ENCODE measurements at places on chromosomes 6 and 20.

DNA sequence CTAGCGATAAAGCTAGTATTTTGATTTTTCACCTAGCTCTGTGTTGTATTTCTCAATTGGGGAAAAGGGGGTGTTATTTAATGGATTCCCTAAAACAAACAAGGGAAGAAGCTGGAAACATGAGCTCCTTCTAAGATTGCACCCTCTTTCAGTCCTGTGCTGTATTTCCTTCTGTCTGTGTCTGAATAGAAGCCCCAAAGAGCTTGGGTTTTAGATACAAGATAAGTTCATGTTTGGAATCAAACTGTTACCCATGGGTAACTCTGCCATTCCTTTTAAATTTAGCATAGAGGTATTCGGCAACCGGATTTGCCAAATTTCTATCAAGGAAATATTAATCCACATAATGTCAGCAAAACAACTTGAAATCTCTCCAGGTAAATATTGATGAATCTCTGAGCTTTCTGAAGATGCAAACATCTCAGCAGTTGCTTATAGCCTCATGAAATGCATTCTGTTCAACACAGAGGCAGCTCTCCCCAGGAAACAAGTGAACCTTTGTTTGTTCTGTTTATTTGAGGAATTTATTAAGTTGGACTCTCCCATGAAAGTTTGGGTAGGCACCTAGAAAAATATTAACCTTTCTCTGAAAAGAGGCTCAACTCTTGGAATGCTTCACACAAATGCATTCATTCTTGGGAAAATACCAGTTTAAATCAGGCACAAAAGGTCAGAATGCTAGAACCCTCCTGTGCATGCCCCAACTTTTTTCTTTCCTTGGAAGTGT lies 9.9 kb upstream of the SCGN start:
- DNase-seq: no peak

DNA sequence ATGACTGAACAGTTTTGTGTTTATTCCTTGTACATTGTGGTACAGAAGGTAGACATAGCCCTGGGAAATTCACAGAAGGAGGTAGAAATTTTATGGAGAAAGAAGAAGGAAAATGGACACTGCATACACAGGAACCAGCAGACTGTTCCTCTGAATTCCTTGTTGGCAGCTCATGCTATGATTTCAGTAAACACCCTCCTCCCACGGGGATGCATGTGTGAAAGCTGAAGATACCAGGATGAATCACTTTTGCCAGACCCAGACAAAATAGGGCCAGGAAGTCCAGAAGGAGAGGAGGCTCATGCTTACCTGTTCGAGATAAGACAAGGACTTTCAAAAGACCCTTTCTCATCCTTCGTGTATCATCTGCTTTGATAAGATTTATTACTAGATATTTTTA lies 110.3 kb upstream of the GGTLC1 start:
- DNase-seq: no peak

GRCh38 chr6:137102851-137103492 lies 58.2 kb upstream of the IL20RA start:
- DNase-seq: no peak

DNA sequence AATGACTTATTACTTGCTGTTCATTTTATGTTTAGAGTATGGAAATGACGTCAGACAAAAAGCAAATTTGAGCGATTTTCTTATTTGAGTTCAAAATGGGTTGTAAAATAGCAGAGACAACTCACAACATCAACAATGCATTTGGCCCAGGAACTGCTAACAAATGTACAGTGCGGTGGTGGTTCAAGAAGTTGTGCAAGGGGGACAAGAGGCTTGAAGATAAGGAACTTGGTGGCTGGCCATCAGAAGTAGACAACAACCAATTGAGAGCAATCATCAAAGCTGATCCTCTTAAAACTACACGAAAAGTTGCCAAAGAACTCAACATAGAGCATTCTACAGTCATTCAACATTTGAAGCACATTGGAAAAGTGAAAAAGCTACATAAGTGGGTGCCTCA lies 43.8 kb downstream of the REV3L start:
- DNase-seq: no peak

DNA sequence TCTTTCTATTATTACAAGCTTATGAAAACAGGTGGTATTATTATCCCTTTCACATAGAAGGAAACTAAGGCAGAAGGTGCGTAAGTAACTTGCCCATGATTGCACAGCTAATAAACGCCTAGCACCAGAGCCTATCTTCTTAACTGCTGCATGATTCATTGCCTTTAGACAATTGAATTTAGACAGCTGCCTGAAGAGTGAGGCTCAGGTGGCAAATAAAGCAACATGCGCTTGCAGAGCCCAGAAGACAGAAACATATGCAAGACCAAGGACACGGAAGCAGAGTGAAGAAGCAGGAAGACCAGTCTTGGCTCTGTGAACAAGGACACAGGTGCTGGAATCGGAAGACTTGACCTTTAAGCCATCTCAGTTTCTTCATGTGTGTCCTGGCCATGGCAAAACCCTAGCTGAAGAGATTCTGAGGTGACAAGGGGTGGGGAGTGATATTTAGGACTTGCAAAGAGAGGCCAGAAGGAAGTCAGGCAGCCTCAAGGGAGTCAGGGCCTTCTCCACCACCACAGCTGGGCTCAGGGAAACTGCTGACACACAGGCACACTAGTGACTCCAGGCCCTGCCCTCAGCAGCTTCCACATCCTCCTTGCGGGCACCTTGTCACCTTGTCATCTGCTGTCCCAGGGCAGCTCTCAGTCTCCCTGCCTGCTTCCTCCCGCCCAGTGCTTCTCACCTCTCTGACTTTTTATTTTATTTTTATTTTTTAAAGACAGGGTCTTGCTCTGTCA lies 91.7 kb upstream of the SLC22A16 start:
- DNase-seq: no peak

GRCh38 chr6:1669996-1670395 lies 60.3 kb downstream of the FOXC1 start:
- DNase-seq: no peak

- DNase-seq: peak; percentile 51
These were observed 91.3 kb upstream of the PRDM1 start for GRCh38 chr6:105994591-105995390.

DNA sequence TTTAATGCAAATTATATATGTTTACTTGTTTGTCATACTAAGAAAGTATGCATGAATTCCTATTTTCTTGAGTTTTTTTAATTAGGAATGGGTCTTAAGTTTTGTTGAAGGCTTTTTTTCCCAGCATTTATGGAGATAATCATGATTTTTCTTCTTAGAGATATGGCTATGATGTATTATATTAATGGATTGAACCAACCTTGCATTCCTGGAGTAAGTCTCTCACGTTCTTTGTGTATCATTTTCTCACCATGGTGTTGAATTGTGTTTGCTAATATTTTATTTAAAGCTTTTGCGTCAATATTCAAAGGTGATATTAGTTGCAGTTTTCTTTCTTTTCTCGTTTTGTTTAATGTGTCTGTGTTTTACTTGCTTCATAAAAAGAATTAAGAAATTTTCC lies 48.4 kb upstream of the SLC35D3 start:
- no peak for DNase-seq

- DNase-seq: no peak
These were observed 82.2 kb downstream of the MYO6 start for GRCh38 chr6:75830959-75831885.

- DNase-seq: no peak
These were observed 69.8 kb upstream of the NKX2-2 start for GRCh38 chr20:21583486-21584168.

- no peak for DNase-seq
These were observed 1288.4 kb downstream of the EPHA7 start for GRCh38 chr6:92130944-92131343.

DNA sequence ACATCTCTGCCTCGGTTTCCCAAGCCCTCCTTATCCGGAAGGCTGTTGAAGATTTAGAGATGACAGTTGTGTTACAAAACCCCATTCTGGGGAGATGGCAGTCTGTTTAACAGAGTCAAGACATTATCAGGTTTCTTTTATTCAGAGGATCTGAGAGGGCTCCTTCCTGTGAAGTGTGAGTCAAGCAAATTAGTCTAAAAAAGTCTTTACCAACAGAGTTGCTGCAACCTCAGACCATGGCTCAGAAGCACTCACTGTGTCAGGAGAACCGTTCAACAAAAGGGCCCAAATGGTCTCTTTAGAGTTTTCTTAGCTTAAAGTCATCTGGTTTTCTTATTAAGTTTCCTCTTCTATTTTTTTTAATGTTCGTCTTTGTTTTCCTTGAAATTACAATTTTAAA lies 717.8 kb downstream of the EPM2A start:
- no peak for DNase-seq

DNA sequence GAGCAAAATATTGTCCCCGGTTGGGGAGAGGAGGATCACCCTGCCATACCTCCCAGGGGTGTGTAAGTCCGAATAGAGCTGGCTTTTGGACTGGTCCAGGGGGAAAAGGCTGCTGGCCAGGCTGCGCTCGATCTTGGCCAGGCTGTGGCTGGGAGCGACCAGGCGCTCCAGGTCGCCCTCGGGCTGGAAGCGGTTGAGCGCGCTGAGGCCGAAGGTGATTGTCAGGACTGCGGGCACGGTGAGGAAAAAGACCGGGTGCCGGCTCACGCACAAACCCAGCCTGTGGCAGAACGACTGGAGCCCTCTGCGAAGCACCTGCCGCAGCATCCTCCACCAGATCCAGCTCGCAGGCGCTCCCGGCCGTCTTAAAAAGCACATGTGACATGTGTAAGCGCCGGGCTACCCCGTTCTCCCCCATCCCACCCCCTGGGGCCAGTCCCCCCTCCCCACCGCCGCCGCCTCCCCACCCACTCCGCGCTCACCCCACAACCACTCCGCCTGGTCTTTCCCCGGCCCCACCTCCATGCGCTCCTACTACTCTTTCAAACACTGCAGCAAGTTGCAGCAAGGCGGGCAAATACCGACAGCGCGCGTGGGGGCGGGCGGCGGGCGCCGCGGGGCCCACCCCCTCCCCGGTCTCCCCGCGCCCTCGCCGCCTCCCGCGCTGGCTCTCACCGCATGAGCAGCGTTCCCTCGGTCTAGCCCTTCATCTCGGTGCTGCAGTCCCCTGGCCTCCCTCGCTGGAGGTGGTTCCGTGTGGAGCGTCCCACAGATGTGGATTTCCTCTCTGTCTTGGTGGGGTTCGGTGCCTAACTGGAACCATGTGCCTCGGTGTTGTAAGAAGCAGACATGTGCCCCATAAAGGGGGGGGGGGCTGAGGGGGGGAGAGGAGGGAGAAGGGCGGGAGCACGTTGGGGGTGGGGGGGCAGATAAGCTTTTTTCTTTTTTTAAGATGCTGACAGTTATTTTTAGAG lies 42.4 kb downstream of the PTCHD4 start:
- DNase-seq: no peak

GRCh38 chr6:75735491-75736186 lies 13.4 kb upstream of the MYO6 start:
- DNase-seq: no peak

DNA sequence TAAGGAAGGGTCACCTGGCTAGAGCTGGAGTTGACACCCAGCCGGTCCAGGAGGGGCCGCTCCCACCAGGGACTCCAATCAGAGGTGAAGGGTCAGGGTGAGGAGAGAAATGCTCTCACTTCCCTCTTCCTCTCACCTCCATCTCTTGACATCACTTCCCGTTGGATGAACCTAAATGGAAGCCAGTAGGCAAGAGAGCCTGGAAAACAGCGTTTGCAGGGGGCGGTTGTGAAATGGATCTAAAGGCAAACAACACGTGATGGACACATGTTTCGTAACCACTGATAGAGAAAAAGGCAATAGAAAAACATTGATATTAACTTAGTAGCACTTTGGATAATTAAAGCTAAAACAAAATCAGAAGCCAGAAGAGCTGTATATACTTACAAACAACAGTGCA lies 105.6 kb upstream of the FOXA2 start:
- no peak for DNase-seq

DNA sequence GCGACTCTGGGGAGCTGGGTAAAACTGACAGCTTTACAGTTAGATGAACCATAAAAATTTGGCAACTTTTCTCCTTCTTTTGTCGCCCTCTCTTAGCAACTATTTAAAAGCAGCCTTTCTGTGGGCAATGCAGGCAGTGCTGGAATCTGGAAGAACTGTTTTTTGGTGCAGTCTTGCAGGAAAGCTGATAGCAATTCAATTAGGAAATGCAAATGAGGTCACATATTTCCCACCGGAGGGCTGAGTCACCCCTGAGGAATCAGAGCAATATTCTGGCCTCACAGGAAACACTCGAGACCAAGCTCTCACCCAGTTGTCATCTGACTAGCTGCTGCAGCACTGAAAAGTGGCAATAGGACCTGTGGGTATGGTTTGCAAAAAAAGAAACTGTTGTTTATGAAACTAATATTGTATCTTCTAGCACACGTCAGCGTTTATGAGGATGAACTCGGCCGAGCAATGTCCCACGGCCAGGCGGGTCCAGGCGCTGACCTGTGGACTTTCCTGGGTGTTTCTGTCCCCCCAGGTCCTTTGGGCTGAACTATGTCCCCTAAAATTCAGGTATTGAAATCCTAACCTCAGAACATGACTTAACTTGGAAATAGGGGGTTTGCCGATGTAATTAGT lies 312.3 kb downstream of the TAF4 start:
- no peak for DNase-seq

- no peak for DNase-seq
These were observed 31.9 kb upstream of the EIF2S2 start for GRCh38 chr20:34143951-34144350.

DNA sequence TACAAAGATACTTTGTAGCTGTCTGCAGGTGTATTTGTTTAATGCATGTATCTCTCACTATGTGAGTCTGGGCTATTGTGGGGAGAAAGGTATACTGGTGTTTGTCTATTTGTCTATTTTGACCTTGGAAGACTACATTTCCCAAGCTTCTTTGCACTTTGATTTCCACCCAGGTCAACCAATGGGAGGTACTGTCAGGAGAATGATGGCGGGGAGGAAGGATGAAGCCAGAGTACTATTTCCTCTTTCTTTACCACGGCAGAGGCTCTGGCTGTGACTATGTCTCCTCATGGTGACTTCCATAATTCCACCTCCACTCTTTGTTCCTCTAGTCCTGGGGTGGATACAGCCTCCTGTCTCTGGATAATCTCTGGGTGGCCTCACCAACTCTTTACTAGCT lies 23.1 kb downstream of the LBP start:
- no peak for DNase-seq

- no peak for DNase-seq
These were observed 17.8 kb downstream of the B4GALT5 start for GRCh38 chr20:49695830-49696229.

DNA sequence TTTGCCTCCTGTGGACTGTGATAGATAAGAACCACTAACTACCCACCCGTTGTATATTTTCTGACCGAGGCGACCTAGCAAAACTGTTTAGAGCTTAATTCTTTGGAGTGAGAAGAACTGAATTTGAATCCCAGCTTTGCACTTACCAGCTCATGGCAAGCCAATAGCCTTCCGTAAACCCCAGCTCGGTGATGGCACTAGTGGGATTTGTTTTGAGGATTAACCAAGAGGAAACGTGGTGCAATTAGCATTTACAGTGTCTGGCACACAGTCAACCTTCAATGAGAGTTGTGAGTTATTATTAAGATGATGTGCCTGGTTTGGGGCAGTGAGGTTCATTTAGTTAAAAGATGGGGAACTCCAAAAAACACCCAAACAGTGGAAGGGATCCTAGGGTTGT lies 12.3 kb upstream of the DSP start:
- no peak for DNase-seq

GRCh38 chr6:15864038-15864707 lies 201.3 kb upstream of the DTNBP1 start:
- DNase-seq: no peak

GRCh38 chr6:144302701-144303372 lies 17.7 kb downstream of the UTRN start:
- no peak for DNase-seq

GRCh38 chr6:38730140-38730862 lies 15.2 kb downstream of the DNAH8 start:
- no peak for DNase-seq

- DNase-seq: no peak
These were observed 391.1 kb upstream of the JAG1 start for GRCh38 chr20:11064946-11065345.
